ENCODE measurements at places on chromosomes 11 and 22. TPM values are rescaled to one million over a fixed set of nuclear protein-coding genes. Genes with fewer than 3 reads are reported as not detected.

Gene SCGB2A2
- total RNA-seq, result not detected

Gene CDC42BPG
- 1.2 TPM for total RNA-seq

Gene SMIM35
- not detected for total RNA-seq

Gene CCDC15
- 0.49 TPM for total RNA-seq

Gene GSC2
- total RNA-seq, result not detected
